ENCODE measurements at places on chromosomes 7 and 10.

DNA sequence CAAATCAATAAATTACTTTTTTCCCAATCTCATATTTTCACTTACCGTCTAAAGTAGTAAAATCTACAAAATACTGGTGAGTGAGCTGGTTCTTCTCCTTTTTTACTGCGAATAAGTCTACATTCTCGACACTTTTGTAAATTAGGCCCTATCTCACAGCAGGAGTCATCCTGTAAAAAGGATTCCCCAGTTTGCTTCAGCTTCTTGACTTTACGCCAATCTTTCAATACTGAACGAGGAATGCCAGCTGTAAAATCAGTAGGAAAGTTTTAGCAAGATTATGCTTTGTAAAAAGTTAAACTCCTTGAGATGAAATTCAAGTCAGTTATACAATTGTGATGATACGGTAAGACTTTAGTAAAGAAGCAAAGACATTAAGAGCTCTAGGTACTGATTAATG, 67.3 kb downstream of the NRBF2 start:
- DNase-seq = no peak

DNA sequence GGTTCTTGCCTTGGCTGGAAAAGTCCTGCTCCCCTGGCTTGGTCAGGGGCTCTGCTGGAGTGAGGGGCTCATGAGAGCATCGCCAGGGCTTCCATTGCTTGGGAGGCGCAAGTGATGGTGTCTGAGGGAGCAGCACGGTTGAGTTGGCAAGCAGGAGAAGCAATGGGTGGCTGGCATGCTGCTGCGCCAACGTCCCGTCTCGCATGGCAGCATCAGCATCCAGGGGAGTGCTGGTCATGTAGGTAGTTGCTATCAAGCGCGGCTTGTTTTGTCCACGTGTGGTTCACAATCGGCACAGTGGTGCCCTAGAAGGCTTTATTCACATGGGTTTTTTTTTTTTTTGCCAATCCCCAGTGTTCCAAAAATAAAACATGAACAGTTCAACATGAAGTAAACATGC, 3.8 kb downstream of the PYROXD2 start:
- DNase-seq = no peak

- no peak for DNase-seq
Measured at GRCh38 chr7:151816562-151817314, 60.2 kb downstream of the PRKAG2 start.

GRCh38 chr10:35136263-35136815, 9.7 kb downstream of the CREM start:
- no peak for DNase-seq

GRCh38 chr7:133771788-133772419, 355.2 kb upstream of the LRGUK start:
- no peak for DNase-seq

- DNase-seq = no peak
Measured at GRCh38 chr10:132698761-132699391, 87.1 kb downstream of the NKX6-2 start.

- no peak for DNase-seq
Measured at GRCh38 chr10:88219753-88220152, 356.3 kb downstream of the PTEN start.

DNA sequence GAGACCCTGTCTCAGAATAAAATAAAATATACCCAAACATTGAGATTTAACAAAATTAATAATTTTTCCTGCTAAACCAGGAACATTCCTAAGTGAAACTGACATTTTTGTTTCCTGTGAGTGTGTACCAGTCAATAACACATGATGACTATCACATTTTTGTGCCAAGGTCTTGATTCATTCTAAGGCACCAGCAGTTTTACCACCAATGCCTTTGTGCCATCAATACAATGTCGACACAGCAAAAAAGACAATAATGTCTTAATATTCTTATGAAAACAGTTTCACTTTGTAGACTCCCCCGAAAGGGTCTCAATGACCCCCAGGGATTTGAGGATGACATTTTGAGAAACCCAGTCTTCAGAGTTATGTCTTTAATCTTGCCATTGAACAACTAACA, 7.2 kb upstream of the CADPS2 start:
- peak; percentile 57 for DNase-seq

DNA sequence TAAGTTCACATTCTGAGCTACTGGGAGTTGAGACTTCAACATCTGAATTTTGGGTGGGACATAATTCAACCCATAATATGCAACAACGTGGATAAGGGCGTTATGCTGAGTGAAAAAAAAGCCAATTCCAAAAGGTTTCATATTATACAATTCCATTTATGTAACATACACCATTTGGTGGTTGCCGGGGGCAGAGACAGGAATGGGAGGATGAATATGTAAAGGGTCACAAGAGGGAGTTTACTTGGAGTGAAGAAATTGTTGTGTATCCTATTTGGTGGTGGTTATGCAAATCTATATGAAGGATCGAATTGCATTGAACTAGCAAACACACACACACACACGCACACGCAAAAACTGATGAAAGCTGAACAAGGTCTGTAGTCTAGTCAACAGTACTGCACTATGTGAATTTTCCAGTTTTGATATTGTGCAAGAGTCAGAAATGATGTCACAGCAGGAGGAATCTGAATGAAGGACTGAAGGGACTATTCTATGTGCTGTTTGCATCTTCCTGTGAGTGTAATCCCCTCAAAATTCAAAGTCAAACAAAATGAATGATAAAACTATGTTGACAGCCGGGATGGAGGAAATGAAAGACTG, 249.2 kb upstream of the HABP2 start:
- peak; percentile 8 for DNase-seq

DNA sequence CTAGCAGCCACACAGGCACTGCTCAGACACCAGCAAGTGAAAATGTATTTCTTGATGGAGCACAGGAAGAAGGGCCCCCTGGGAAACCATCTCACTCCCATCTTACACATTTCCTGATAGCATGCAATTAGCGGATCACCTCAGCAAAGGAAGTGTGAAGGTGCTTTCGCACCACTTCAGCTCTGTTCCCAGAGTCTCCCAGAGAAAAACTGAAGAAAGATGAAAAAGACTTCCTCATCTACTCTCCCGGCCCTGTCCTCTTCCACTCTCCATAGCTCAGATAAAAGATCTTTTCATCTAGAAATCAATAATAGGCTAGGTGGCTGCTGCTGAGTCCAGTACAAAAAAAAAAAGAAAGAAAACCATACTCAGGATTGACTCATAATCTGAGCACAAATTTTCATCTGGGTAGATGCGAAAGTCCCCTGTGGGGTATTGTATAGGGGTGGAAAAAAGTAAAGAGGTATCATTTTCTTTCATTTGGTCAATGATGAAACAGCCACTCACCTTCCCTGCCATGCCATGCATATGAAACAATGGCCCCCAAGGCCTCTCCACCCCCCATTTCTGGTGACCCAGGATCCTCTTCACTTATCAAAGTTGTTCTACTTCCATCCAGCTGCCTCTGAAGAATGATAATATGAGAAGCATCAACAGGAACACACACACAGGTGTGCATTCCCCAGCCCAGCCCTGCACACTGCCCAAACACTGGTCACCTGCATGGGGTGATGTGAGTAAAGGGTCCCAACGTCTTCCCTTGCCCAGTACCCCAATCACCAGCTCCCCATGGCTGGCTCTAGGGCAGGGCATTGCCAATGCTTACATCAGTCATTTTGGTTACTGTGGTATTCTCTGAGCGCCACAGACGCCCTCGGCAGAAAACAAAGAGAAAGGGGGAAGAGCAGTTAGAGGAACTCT, 48.8 kb upstream of the DGKI start:
- no peak for DNase-seq

DNA sequence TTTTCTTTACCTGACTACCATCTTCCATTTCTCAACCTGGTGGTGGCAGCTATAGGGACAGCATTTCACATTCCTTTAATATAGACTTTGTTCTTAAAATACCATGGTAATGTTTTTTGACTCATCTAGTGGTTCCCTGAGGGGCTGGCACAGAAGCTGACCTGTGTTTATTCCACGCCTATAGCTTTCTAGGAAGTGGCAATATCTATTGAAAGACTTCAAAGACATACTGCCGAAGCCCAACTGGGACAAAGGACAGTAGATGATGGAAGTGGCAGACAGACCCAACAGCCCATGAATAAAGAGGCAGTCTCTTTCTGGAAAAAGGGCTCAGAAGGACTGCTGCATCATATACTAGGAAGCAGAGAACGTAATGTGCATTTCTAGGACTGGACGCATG, 11.2 kb downstream of the SUN3 start:
- no peak for DNase-seq

Measured in DMS53 (cell line).